ENCODE measurements at places on chromosomes 13 and 19.

DNA sequence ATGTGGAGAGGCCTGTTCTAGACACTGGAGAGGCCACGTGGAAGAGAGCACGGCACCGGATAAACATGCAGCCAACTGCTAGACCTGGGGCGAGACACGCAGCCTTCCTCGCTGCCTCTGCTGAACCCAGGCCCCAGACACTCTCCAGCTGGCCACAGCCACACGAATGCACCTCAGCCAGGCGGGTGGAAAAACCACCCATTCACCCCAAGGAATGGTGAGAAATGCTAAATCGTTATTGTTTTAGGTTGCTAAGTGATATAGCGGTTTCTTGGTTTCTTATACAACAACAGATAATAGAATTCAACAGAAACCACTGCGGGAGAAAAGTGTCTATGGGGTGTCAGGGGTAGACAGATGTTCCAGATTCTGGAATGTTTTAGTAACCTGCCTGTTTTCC, 52.5 kb downstream of the STK24 start:
- no peak for DNase-seq

DNA sequence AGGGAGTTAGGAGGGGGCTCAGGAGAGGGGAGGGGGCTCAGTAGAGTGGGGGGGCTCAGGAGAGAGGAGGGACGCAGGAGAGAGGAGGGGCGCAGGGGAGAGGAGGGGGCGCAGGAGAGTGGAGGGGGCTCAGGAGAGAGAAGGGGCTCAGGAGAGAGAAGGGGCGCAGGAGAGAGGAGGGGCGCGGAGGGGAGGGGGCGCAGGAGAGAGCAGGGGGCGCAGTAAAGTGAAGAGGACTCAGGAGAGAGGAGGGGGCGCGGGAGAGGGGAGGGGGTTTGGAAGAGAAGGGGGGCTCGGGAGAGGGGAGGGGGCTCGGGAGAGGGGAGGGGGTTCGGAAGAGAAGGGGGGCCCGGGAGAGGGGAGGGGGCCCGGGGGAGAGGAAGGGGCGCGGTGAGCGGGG, 700 bp downstream of the MADCAM1 start:
- no peak for DNase-seq

DNA sequence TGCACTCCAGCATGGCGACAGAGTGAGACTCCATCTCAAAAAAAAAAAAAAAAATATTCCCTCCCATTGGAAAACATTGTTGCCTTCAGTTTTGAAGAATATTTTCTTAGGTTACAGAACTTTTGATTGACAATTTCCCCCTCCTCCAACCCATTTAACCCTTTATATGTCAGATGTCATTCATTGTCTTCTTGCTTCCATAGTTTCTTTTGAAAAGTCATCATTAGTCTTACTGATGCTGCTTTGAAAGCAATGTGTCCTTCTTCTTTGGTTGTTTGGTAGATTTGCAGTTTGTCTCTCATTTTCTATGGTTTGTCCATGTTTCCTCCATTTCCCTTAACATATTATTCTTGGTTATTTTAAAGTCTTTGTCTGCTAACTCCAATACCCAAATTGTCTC, 25.4 kb downstream of the ZNF558 start:
- DNase-seq: no peak

GRCh38 chr19:5205937-5206750, 134.5 kb downstream of the PTPRS start:
- DNase-seq: no peak

DNA sequence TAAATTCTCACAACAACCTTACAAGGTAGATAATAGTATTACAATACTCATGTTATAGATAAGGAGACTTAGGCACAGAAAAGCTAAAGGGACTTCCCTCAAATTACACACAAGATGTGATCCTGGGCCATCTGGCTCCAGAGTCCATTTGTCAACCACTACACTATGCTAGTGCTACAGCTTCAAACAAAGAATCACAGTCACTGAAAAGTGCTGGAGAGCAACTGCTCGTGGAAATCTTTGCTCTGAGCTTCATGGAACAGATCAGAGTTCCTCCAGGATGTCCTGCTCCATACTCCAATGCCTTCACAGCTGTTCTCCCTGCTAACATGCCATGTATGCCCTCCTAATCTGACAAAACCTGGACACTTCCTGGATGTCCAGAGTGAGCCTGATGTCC, 271.2 kb downstream of the ENOX1 start:
- no peak for DNase-seq

- no peak for DNase-seq
Observed at GRCh38 chr13:110183910-110184309, 123.0 kb downstream of the COL4A1 start.

Measured in amygdala (tissue), 56 donors.